Activated naive CD4-positive, alpha-beta T cell (primary cell): ENCODE measurements at places on chromosomes 4 and X.

DNA sequence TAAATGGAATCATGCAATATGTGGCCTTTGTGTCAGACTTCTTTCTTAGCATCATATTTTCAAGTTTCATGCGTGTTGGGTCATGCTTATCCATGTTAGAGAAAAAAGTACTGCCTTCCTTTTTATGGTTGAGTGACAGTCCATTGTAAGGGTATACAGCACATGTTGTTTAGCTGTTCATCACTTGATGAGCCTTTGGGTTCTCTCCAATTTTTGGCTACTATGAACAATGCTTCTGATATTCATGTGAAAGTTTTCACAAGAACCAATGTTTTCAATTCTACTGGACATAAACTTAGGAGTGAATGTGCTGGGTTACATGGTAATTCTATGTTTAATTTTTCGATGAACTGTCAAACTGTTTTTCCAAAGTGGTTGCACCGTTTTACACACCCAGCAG lies 28.1 kb upstream of the LNX1 start:
- DNase-seq, result no peak

- DNase-seq, result no peak
Measured at GRCh38 chr4:154344686-154345085, 146.9 kb downstream of the DCHS2 start.

DNA sequence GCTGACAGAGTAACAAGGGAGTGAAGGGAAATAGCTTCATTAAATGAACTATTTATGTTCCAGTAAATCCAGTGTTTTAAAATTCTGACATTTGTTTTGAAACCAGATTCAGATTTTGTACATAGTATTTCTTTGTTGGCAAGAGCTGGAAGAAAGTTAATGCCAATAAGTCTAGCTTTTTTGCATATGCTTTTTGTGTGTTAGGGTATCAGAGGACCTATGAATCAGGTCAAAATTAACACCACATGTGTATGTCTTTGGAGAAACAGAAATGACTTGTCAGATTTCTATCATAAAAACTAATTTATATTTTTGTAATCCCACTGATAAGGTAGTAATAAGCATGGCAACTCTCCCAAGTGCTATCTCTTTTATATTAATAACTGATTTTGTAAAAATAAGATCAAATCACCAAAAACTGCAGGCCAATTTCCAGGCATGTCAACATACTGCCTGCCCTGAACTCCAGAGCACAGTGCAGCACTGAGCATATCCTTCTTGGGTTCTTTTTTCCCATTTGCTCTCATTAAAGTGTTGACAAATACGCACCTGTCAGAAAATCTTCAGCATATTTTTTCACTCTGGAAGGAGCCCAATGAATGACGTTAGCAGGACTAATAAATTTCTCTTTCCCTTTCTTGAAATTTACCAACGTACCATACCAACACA lies 65.5 kb downstream of the SH3RF1 start:
- DNase-seq, result no peak

- DNase-seq, result no peak
Measured at GRCh38 chr4:116059361-116059760, 945.9 kb upstream of the NDST4 start.

DNA sequence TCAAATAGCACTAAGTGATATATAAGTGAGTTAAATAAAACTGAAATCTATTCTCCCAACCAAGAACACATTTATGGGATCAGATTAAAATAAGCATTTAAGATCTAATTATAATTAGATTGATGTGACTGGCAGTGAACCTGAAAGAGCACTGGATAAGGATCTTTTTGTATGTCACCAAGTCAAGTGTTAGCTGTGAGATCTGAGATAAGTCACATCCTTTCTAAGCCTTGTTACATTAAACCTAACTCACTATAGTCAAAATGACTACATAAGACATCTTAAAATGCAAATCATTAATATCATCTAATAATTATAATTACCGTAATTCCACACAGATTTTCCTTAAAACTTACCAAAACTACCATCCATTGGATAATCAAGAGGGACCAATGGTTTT lies 1.6 kb downstream of the CCNA2 start:
- DNase-seq, result no peak

DNA sequence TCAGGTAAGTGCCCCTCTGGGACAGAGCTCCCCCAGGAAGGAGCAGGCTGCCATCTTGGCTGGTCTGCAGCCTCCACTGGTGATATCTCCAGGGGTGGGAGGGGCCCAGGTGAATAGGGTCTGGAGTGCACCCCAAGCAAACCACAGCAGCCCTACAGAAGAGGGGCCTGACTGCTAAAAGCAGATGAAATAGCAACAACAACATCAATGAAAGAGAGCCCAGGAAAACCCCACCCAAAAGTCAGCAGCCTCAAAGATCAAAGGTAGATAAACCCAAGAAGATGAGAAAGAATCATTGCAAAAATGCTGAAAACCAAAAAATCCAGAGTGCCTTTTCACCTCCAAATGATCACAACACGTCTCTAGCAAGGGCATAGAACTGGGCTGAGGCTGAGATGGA lies 92.5 kb upstream of the PAGE3 start:
- DNase-seq, result no peak

GRCh38 chrX:97766501-97767095 lies 882.9 kb downstream of the RPA4 start:
- no peak for DNase-seq

GRCh38 chr4:8422786-8423185 lies 17.7 kb downstream of the ACOX3 start:
- no peak for DNase-seq

DNA sequence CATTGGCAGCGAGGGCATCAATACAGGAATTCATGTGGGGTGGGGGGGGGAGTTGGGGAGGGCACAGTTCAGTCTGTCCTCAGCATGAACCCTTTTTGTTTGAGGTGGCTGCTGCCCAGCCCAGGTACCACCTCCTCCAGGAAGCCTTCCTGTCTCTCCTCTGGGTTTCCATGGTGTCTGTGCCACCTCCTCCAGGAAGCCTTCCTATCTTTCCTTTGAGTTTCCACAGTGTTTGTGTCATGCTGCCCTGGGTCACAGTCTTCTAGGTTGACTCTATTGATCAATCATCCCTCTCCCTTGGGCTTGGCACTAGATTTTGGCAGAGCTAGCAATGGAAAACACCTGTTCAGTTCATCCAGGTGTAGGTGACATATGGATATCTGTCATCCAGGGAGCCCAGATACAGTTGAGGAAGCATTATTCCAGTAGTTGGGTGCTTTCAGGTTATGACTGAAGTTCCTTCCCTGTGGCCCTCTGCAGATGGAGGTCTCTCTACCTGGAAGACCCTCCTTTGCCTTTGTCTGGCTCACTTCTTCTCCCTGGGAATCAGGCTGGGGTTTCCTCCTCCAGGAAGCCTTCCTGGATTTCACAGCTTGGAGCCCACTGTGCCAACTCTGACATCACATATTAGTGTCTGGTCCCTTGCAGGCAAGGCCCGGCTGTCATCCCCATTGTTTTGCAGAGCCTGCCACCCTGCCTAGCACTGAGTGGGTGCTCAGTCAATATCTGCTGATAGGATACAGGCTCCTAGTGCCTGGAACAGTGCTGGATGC lies 96.6 kb downstream of the SORCS2 start:
- DNase-seq, result no peak

DNA sequence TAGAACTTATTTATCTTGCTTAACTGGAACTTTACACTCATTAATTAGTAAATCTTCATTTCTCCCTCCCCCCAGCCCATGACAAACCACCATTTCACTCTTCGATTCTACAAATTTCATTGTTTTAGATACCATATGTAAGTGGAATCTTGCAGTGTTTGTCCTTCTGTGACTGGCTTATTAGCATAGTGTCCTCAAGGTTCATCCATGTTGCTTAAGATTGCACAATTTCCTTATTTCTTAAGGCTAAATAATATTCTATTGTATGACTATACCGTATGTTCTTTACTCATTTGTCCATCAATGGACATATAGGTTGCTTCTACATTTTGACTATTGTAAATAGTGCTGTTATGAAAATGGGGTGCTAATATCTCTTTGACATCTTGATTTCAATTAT lies 24.5 kb upstream of the RNF212 start:
- DNase-seq, result no peak

- no peak for DNase-seq
Measured at GRCh38 chr4:30875658-30876269, 155.6 kb downstream of the PCDH7 start.

DNA sequence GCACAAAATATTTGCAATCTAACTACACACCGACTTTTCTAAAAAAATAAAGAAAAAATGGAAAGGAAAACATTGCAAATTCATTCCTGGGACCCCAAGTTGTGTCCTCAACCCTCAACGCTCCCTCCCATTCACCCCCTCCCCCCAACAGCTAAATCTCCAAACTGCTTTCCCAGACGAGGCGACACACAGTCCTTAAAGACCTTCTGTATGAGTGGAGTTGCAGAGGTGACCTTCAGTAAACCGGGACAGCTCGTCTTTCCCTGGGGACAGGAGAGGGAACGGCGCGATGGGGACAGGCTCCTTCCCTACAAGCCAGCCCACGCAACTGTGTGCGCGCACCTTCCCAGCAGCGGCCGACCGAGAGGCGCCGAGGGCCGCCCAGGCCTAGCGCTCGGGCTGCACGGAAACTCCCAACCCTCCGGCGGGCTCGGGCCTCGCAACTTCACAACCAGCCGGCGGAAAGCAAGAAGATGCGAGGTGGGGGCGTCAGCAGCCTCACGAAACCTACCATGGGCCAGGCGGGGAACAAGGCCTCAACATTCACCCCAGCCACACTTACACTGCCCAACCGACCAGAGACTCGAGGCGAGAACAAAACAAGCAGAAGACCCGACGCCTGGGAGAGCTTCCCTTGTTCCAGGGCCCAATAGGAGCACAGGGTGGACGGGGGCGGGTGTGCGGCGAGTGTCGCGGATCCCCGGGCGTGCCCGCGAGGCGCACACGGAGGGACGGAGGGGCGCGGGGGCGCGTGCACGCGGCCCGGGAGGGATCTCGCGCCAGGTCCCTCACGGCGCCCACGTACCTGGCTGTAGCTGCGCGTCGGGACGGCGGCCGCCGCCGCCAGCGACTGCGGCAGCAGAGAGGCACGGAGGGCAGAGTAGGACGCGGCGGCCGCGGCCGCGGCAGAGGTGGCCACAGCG lies 763 bp downstream of the GRSF1 start:
- peak; percentile 50 for DNase-seq

GRCh38 chr4:8306511-8307021 lies 37.0 kb downstream of the HTRA3 start:
- no peak for DNase-seq

- no peak for DNase-seq
Measured at GRCh38 chr4:48831532-48832030, 693 bp downstream of the OCIAD1 start.

DNA sequence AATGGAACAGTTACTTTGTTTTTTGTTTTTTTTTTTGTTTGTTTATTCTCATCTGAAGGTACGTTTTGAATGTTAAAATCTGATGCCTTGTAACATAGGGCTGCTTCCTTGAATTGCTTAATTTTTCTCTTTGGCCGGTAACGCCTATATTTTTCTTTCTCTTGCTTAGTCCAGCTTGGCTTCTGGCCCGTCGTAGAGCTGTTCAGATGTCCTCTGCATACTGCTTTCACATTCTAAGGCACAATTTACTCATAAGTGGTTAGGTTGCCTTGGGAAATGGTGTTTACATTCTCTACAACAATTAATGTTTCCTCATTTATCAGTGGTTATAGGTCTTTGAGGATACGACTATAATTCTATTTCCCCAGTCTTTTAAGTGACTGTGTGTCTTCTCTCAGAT lies 7.9 kb downstream of the NONO start:
- no peak for DNase-seq

- no peak for DNase-seq
Measured at GRCh38 chrX:10450229-10450958, 170.0 kb downstream of the MID1 start.

- DNase-seq, result no peak
Measured at GRCh38 chr4:180541678-180542077, 1701.5 kb upstream of the TENM3 start.

GRCh38 chr4:188941524-188942119 lies 802.4 kb downstream of the TRIML1 start:
- DNase-seq, result no peak

- no peak for DNase-seq
Measured at GRCh38 chrX:28311466-28311865, 275.8 kb upstream of the IL1RAPL1 start.

DNA sequence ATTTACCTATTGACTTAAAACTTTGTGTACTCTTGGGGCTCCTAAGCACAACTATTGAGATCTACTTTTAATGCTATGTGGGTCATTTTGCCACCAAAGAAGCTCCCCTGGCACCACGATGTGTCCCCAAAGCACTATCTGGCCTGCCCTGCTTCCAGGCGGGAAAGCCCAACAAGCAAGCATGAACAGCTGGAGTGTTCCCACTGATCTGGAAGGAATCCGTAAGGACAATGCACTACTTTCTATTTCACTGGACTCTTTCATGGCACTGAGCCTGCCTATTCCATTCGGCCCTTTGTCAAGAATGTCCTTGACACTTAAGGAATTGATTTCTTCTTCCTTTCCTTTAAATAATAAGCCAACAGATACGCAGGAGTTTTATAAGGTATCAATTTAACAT lies 38.8 kb downstream of the GRIA3 start:
- DNase-seq, result no peak
